ENCODE measurements at places on chromosomes 7 and 10.
A peak's percentile ranks its signal among the peaks of the same experiment; 100 is the strongest.

DNA sequence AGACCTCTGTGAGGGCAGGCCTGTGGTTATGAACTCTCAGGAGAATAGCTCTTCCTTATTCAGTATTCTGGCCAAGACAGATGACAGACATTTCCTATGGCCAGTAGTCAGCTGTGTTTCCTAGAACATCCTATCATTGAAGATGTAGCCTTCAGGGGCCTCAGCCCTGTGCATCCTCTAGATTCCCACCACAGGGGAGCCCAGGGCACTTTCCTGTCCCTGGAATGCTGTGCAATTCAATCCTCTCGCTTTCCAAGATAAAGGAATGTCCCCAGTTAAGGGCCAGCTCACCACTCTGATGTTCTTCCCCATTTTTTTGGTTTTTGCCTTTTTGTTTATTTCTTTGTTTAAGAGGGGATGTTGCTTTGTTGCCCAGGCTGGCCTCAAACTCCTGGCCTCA is 578.8 kb upstream of the C7orf33 start:
- DNase-seq, result no peak

GRCh38 chr7:99290980-99291607 is 18.5 kb downstream of the MYH16 start:
- no peak for DNase-seq

- peak; percentile 8 for DNase-seq
Observed at GRCh38 chr7:85103962-85104361, 82.9 kb downstream of the SEMA3D start.

GRCh38 chr7:124813994-124814798 is 48.6 kb upstream of the GPR37 start:
- no peak for DNase-seq

DNA sequence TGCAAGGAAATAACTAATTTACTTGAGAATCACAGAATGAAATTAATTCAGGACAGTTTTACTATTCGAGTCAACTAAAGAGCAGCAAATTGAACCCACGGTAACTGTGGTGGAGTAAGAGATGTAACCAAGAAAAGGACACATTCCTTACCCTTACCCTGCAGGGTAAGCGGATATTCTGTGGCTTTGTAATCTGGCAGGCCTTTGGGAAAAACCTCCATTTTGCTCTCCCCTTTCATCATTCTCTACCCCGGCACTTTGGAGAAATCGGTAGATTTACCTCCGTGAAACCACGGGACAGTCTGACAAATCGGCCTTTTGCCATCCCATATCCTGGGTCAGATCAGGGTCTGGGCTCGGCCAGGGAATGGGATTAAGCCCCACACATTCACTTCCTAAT is 18.4 kb downstream of the RCC1L start:
- DNase-seq, result no peak

GRCh38 chr10:84353052-84353803 is 24.8 kb downstream of the CCSER2 start:
- no peak for DNase-seq

GRCh38 chr7:93913197-93913596 is 6.8 kb downstream of the GNGT1 start:
- no peak for DNase-seq

GRCh38 chr7:132083126-132083525 is 493.1 kb downstream of the PLXNA4 start:
- no peak for DNase-seq

- DNase-seq, result peak; percentile 68
Observed at GRCh38 chr7:34320926-34321661, 336.9 kb upstream of the NPSR1 start.

- DNase-seq, result no peak
Observed at GRCh38 chr7:120190566-120190965, 82.4 kb upstream of the KCND2 start.

GRCh38 chr10:122474131-122474818 is 12.9 kb downstream of the HTRA1 start:
- no peak for DNase-seq

- peak; percentile 81 for DNase-seq
Observed at GRCh38 chr7:27424749-27425148, 182.1 kb downstream of the EVX1 start.
